ENCODE measurements at places on chromosomes 11 and 22.

- DNase-seq = no peak
Measured at GRCh38 chr11:90650153-90650552, 427.3 kb upstream of the CHORDC1 start.

GRCh38 chr11:110809417-110810199 is 97.4 kb upstream of the ARHGAP20 start:
- DNase-seq = no peak

DNA sequence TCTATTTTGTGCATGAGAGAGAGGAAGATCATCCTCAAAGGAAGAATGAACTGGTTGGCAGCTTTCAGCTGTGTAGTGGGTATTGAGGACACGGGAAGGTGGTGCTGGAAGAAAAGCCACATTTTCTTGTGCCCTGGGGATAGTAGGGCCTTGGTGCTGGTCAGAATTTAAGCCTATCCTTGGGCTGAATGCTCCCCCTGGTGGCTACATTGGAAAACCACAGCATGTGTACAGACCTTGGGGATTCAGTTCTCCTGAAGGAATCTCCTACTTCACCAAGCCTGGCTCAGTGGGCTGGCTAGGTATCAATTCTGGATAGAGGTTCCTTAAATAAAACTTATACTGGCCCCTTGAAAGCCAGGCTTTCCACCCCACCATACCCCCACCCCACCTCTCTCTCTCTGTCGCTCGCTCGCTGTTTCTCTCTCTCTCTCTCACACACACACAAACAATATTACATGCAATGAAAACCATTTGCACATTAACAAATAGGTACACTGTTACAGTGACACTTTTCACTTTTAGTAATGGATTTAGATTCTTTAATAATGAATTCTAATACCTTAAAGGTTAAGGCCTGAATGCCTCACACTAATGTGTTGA is 2.8 kb upstream of the OR51M1 start:
- peak; percentile 34 for DNase-seq

GRCh38 chr22:37349043-37349814 is 66.9 kb downstream of the CYTH4 start:
- DNase-seq = no peak

DNA sequence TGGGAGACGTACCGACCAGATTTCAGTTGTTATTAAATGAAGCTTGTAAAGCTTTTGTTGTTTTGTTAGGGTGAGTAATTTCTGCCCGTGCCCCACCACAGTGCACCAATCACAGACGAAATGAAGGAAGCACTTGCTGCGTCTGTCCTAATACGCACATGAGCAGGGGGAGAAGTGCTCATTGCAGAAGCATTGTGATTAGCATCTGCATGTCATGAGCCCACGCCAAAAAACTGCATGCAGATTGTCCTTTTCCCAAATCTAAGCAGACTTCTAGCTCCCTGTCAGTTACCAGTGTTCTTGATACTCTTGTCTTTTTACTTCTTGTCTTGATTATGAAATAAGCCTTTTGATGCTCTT is 15.5 kb downstream of the RBX1 start:
- DNase-seq = no peak

- DNase-seq = no peak
Measured at GRCh38 chr11:63761931-63762653, 6.5 kb downstream of the ZFTA start.

DNA sequence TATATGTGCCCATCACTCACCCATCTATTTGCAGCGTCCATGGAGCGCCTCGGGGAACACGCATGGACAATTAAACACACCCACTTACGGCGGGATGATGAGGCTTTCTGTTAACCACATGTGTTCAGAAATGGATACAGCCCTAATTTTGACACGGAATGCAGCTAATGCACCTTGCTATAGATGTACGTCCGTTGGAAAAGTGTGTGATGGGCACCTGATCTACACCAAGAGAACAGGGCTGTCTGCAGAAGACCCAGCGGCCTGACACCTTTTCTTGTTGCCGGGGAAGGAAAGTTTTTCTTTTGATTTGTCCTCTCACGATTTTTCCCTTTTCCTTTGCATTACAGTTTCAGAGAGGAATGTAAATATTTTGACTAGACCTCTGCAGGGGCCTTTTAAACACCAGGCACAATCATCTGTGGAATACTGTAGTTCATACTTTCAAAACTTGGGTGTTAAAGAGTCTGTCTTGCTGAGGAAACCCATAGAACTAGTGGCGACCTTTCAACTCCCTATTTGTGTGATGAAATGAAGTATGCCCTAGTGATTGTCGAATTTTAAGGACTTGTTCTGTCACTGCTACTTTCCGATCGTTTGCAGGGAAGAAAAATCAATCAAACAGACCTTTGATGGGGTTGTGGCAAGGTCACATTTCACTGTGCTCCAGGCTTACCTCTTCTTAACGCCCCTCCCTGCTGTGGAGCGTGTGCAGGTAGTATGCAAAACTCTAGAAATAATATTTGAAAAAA is 16.5 kb upstream of the PAX6 start:
- peak; percentile 16 for DNase-seq

GRCh38 chr11:20594274-20595061 is 4.9 kb upstream of the SLC6A5 start:
- DNase-seq = no peak

DNA sequence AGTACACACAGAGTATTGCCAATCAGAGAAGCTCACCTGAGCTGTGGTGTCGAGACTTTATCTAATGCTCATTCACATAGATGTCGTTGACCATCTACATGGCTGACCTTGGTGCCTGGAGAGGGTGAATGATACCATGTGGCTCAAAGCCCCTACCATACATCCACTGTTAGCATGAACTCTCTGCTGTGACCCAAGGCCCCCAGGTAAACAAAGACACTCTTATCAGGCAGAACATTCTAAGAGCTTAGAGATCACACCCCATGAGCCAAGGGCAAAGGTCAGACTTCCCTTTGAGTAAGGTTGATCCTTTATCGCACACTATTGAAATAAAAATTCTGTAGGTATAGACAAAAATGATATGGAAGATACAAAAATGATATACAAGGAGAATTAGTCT is 15.0 kb upstream of the PIWIL3 start:
- no peak for DNase-seq

DNA sequence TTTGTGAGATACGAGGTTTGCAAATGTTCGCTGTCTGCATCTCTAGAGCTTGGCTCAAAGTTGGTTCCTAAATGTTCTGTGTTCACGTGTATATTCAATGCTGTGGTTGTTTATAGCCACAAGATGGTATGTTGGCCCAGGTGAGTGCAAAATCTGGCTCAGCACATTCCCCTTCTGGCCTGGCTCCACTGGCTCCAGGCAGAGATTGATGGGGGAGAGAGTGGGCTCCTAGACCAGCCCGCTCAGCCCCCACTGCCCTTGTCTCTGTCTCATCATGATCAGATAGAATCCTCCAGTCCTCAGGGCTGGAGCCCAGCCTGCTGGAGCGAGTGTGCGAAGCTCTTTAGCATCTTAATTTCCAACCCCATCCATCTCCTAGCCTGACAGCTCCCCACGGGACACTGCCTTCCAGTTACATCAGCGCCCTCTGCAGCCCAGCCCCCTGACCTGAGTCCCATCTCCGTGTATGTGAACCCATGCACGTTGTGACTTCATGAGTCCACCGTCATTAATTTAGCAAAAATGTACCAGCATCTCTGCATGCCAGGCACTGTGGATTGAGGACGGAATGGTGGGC is 2.0 kb downstream of the P2RX3 start:
- no peak for DNase-seq

- no peak for DNase-seq
Measured at GRCh38 chr11:2689651-2690575, 9.9 kb downstream of the KCNQ1OT1 start.

GRCh38 chr11:122723576-122723975 is 68.1 kb downstream of the UBASH3B start:
- DNase-seq = peak; percentile 64

GRCh38 chr11:7874056-7874455 is 57.0 kb downstream of the OR10A6 start:
- DNase-seq = no peak

- no peak for DNase-seq
Measured at GRCh38 chr11:82043316-82043715, 690.3 kb downstream of the FAM181B start.

DNA sequence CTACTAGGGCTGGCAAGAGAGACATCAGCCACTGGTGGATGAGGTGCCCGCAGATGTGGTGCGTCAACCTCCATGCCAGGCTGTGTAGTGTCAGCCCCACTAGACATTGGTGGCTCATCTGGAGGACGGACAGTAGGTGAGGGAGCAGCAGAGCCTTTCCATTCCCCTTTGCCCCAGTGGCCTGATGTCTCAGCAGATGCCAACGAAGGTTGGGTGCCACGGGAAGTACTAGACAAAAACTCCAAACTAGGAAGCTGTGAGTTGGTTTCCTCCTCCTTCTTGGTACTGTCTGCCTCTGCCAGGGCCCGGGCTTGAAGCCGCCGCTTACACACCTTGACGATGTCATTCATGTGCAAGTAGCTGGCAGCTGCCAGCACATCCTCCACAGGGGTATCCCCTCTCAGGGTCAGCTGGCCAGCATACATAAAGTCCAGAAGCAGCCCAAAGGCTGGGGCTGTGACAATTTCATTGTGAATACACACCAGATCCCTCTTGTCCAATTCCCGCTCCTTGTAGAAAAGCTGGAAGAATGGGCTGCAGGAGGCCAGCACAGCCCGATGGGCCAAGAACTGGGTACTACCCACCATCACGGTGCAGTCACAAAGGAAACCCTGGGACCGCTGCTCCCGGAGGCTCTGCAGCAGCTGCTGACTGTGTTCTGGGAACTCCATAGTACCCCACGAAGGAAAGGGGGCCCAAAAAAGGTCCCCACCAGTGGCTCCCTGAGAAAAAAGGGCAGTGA is 795 bp downstream of the ZBTB3 start:
- no peak for DNase-seq

DNA sequence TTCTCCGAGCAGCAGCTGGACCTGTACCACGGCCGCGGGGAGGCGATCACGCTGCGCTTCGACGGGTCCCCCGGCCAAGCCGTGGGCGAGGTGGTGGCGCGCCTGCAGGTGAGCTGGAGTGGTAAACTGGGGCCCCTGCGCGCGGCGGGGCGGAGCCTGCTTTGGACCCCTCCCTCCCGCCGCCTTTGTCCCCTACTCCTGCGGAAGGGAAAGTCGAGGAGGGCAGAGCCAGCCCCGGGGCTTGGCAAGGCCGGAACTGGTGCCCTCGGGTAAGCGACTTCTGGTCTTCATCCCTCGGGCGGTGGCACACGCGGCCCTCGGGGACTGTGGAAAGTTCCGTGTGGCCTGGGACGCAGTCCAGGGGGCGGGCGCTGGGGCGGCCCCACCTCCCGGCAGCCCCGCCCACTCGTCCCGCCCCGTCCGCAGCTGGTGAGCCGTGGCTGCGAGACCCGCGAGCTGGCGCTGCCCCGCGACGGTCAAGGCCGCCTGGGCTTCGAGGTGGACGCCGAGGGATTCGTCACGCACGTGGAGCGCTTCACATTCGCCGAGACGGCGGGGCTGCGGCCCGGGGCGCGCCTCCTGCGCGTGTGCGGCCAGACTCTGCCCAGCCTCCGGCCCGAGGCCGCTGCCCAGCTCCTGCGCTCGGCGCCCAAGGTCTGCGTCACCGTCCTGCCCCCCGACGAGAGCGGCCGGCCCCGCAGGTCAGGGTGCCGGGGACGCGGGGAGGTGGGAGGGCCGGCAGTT is 9.2 kb downstream of the SIPA1 start:
- DNase-seq = no peak

GRCh38 chr22:24205438-24206195 is 24.3 kb downstream of the SUSD2 start:
- no peak for DNase-seq

- no peak for DNase-seq
Measured at GRCh38 chr11:133515107-133515506, 17.2 kb downstream of the OPCML start.

DNA sequence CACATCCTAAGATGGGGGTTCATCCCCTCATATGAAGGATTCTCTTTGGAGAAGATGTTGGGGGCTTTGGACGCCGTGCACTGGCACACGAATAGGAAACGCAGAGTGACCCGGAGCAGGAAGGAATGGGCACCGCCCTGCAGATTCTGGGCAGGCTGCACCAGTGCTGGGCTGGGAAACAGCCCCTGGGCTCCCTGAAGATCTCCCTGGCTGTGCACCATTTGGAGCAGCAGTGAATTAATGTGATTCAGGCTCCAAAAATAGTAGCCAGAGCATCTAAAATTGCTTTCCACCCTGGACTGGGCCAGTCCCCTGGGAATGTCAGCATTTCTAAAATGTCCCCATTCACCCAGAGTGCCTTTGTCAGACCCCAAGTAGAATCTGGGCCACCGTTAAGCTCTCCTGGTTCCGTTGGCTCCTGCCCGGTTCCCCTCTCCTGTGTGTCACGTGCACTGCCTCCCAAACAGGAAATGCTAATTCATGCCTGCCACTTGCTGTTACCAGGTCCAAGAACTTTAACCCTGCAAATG is 18.6 kb downstream of the IRAG1 start:
- DNase-seq = no peak

GRCh38 chr11:18749681-18750319 is 23.8 kb upstream of the IGSF22 start:
- no peak for DNase-seq

DNA sequence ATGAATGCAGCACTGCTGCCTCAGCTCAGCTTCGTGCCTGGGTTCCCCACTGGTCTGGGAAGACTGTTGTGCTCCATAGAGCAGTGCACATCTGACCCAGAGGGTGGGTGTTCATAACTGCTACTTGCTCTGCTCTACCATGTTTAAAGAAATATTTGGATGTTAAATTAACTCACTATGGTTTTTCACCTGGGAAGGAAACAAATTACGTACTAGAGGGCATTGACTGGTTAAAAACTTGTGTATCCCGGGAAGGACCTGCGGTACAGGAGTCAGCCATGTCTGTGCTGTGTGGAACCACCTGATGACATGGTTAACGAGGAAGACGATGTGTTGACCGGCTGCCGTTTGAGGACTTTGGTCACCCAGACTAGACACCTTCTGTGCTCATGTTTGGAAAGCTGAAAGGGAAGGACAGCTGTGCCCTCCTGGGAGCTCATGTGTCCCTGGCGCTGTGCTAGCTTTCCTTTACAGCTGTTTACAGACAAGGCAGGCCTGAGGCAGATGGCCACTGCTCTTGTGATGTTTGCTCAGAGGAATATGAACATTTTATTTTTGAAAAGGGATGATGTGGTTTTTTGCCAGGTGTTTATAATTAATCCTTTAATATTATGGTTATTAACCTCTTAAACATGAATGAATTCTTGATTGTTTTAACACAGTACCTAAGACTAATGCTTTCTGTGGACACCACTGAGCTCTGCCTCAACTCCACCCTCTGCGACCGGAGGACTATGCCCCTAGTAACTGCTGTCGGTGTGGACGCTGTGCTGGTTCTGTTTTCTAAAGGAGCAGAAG is 14.3 kb upstream of the AIFM3 start:
- DNase-seq = no peak

Data from activated T-cell treated with anti-CD3 and anti-CD28 coated beads, Interleukin-2, amount 50 U/mL, for 48 hours (primary cell).